Endothelial cell of umbilical vein (primary cell): ENCODE measurements at places on chromosomes 1 and 21.

DNA sequence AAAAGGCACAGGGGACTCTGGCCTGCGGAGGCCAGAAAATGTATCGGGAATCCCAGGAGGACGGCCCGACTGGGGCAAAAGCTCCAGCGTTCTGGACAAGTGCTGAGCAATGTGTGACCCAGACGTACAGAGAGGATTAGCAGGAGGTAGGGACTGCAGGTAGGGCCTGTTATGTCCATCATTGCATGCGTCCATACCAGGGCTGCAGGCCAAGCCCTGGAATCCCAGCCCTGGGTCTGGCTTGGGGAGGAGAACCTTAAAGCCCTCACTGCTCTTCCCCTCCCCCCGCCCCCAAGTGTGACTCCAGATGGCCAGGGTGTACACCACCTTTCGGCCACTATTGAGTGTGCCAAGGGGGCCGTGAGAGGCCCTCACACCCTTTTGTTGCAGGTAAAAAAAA is 2.0 kb downstream of the RNF207 start:
- DNase-seq: no peak

DNA sequence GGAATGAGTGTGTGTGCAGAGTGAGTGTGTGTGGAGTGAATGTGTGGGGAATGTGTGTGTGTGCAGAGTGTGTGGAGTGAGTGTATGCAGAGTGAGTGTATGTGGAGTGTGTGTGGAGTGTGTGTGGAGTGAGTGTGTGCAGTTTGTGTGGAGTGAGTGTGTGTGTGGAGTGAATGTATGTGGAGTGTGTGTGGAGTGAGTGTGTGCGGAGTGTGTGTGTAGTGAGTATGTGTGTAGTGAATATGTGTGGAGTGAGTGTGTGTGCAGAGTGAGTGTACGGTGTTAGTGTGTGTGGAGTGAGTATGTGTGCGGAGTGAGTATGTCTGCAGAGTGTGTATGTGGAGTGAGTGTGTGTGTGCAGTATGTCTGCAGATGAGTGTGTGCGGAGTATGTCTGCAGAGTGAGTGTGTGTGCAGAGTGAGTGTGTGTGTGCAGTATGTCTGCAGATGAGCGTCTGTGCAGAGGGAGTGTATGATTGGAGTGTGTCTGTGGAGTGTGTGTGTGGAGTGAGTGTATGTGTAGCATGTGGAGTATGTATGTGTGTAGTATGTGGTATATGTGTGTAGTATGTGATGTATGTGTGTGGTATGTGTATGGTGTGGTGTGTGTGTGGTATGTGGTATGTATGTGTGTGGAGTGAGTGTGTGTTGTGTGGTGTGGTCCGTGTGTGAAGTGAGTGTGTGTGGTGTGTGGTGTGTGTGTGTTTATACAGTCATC is 59.7 kb upstream of the CLDN14 start:
- no peak for DNase-seq

- no peak for DNase-seq
These were observed 1.5 kb downstream of the AKIRIN1 start for GRCh38 chr1:38992412-38993111.

GRCh38 chr1:115400891-115401290 is 62.8 kb upstream of the NGF start:
- no peak for DNase-seq

DNA sequence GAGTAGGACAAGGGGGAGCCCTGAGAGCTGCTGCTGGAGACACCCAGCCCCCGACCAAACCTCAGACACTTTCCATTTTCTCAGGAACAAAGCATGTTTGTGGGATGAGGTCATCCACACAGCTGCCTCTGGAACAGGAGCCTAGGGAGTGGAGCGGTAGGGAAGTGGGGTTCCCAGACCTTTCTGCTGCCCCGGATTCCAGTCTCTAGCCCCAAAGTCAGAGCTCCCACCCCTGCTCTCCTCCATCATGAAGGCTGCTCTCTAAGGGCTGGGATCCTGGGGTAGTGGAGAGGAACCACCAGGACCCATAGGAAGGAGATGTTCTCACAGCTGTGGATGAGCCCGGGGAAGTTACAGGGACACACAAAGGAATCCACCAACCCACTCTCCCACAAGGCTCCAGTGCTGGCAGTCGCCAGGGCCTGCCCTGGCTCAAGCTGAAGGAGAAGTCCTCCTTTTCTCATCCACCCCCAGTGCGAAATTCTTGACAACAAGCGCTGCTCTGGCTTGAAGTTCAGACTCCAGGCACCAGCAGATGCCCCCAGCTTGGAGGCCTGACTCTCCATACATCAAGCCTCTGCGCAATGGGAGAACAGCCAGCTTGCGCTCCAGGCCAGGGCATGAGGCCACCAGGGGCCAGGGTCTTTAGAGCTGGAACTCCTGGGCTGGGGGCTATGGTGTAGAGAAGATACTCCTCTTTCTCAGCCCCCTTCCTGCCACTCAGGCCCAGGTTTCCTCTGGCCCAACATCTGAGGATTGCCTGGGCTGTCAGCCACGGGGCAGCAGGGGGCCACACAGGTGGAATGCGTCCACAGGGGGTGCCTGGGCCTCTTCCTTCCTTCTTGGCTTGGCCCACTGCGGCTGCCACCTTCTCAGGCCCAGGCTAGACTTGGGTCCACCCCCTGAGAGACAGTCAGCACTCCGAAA is 4.5 kb downstream of the FHL3 start:
- DNase-seq: peak; percentile 86
